ENCODE measurements at places on chromosomes 11 and 22. TPM values are rescaled to one million over a fixed set of nuclear protein-coding genes. Genes with fewer than 3 reads are reported as not detected.

The EXPH5 gene
- total RNA-seq: 2.5 TPM

The CSF2RB gene
- 6.0 TPM for total RNA-seq

The F2 gene
- total RNA-seq: not detected

- no peak for DNase-seq
Measured at GRCh38 chr11:71498091-71498490, 29.0 kb upstream of the KRTAP5-7 start.

- DNase-seq: no peak
Measured at GRCh38 chr11:126647735-126648134, 292.2 kb downstream of the ST3GAL4 start.

DNA sequence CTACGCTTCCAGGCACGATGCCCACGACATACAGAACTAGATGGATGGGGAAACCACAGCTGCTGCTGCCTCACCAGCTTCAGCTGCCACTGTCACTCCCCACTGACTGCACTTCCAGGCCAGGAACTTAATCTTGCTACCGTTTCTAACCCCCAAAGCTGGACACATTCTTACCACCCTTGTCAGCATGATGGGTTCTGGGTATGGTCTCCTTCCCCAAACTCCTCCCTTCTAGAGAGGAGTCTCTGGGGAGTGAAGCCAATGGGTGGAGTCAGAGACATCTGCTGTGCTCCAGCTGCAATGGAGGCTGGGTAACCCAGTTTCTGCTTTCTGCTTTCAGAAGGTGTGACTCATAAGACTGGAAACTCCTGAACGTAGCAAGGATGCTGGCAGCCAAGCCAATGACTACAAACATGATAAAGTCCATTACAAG lies 87.0 kb upstream of the THY1 start:
- peak; percentile 73 for DNase-seq

DNA sequence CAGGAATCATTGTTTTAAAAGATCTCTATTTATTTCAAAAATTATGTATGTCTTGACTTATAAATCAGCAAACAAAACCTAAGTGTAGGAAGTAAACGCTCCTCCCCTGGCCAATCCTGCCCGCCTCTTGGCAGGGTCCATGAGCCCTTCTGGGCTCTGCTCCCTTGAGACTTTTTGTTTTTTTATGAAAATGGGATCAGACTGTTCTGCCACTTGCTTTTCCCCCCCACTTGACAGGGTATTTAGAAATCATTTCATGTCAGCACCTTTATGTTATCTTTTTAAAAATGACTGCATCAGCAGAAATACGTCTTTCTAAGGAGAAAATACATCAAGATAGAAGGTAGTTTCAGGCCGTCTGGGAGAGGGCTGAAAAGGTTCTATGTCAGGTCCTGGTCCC lies 35.6 kb downstream of the FBLN1 start:
- DNase-seq: no peak

GRCh38 chr11:65217441-65218423 lies 36.0 kb downstream of the CAPN1 start:
- DNase-seq: no peak

GRCh38 chr11:117188620-117189081 lies 10.1 kb downstream of the SIDT2 start:
- DNase-seq: peak; percentile 39

DNA sequence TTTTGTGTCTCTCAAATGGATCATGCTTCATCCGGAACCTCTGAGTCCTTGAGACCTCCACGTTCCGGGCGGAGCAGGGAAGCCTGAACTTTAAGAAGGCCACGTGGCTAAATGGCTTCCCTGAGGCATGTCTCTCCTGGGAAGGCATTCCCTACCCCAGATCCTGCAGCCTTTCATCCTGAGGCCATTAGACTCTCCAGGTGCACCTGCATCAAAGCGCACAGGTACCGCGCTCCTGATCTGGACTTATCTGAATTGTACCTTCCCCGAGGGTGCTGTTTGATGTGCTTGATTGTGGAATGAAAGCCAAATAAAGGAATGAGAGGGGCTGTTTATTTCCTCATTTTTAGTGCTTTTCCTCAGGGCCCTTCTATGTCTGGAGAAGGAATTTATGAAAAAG lies 22.5 kb downstream of the C22orf31 start:
- DNase-seq: no peak

DNA sequence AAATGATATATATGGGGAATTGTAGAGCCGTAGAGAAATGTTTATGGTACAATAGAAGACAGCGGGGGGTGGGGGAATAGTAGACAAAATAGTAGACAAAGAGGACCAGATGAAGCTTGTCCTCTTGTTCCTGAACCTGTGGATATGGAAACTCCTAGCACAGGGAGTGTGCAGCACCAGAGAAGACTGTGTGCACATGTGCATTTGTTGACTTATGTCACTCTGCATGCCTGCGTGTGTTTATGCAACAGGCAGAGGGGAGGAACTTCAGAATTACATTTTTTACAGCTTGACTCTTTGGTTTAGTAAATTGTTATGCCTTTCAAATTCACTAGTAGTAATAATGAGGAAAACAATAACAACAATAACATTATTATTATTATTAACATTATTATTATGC lies 36.0 kb downstream of the TENM4 start:
- DNase-seq: no peak

Measured in left cardiac atrium (tissue), 4 donors.